Right ventricle myocardium superior (tissue), 1 donor: ENCODE measurements at places on chromosomes 2 and 18.
A peak's percentile ranks its signal among the peaks of the same experiment; 100 is the strongest.

DNA sequence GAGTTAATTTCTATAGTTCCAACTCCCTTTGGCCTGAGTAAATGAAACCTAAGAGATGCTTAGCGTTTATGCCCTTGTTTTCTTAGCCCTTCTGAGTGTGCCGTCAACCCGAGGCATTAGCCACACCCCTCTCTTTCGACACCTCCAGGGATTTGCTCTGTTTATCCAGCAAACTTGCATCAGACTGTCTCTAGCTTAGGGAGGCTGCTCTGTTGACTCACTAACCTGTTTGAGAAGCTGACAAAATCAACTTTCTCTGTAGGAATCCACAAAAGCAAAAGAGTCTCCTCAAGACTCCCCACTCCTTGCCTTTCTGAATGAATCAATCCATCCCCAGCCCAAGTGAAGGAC, 317.6 kb downstream of the TNS1 start:
- DNase-seq, result peak; percentile 55

DNA sequence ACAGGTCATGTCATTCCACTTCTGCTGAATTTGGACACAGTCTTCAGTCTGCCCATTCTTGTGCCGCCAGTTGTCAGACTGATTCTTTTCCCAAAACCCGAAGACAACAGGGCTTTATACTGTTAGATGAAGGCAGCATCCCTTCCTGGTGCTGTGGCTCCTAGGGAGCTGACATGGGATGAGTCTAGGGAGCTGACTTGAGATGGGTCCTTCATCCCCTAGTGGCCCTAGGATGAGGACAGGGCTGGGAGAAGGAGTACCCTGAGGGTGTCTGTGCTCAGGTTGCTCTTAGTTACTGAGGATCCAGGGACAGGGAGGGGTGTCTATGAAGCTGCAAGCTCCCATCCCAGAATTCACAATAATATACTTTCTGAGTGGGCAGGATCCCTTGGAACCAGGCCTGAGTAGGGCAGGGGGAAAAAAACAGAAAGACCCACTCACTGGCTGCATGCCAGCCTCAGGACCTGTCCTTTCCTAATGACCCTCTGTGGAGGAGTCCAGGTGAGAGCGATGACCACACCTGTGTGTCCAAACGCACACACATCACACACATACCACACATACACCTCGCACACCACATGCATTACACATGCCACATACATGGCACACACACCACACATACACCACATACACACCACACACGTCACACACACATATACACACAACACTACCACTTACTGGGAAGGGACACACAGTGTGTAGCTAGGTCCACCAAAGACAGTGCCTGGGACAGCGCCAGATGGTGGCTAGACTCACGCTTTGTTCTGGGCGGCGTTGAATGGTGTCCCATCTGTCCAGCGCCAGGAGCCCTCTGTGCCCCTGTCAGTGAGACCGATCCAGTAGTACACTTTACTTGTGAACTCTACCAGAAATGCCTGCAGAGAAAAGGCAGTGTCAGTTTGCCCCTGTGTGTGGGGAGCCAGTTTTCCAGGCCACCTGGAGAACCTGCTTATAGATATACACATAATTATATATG, 11.1 kb downstream of the CLEC4F start:
- no peak for DNase-seq

GRCh38 chr18:69628774-69629359, 228.2 kb downstream of the DOK6 start:
- no peak for DNase-seq

- DNase-seq, result peak; percentile 76
These were observed 32.2 kb downstream of the KCTD18 start for GRCh38 chr2:200477667-200478131.

DNA sequence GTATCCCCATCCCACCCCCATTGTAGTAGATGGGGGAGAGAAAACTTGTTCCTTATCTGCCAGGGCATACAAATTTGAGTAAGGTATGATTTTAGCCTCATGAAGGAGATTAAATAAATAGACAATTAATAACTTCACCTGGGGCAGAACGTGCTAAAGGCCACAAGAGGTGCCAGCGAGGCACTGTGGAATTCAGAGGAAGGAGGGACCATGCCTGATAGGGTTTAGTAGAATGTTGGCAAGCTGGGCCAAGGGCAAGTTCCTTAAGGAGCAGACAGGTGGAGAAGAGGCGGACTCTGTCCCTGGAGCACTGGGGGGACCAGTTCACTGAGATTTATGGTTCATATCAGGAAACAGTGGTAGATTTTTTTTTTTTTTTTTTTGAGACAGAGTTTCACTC, 22.5 kb downstream of the STAMBP start:
- DNase-seq, result no peak

DNA sequence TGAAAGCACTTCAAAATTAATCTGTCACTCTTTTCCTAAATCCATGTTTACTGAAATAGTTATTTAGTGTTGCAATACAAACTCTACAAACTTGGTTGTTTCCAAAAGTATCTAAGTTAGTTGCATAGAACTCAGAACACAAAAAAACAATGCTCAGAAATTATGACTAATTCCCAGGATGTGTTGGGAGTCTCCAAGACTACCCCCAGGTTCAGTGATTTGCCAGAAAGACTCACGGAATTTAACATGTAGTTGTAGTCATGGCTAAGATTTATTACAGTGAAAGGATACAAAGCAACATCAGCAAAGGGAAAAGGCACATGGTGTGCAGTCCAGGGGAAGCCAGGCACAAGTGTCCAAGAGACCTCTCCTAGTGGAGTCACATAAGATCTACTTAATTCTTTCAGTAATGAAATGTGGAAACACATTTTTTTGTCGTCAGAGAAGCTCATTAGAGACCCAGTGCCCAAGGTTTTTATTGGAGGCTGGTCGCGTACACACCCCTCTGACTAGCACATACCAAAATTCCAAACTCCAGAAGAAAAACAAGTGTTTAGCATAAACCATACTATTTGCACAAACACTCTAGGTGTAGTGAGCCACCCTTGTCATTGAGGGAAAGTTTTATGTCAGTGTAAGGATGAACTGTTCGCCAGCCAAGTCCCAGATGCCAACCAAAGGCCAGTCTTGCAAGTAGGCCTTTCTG, 43.3 kb upstream of the CYP20A1 start:
- no peak for DNase-seq

DNA sequence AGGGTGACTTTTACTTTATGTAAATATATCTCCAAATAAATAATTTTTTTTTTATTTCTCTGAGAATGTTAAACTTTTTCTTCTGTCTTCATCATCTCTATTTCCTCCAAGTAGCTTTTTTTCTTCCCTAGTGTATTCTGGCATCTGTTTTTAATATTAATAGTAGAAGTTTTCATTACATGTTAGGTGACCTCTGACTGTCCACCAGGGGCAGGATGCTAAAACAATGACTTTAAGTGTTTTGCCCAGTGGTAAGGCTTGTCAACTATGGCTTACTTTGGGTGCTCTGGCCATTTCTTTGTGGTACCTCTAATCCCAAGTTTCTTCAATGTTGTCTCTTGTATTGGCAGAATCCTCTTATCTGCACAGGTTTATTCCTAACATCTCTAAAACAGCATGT, 127.1 kb downstream of the SRBD1 start:
- DNase-seq, result no peak

DNA sequence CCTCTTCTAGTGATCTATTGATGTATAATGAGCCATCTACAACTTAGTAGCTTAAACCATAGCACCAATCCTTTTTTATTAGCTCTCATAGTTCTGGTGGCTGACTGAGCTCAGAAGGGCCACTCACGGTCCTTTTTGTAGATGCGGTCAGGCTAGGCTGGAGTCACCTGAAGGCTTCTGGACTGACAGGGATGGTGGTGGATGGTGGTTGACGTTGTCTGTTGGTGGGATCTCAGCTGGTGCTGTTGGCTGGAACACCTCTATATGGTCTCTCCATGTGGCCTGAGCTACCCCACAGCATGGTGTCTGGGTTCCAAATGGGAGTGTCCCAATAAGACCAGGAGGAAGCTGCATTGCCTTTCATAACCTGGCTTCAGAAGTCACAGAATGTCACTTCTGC, 68.0 kb downstream of the BCL2L11 start:
- DNase-seq, result no peak

- no peak for DNase-seq
These were observed 255.4 kb downstream of the ALPK2 start for GRCh38 chr18:58373481-58373880.

GRCh38 chr2:65921116-65921515, 488.7 kb upstream of the SPRED2 start:
- DNase-seq, result no peak

GRCh38 chr18:76573325-76574025, 78.4 kb upstream of the ZNF516 start:
- no peak for DNase-seq

GRCh38 chr18:65659912-65660311, 90.9 kb upstream of the CDH7 start:
- DNase-seq, result no peak

- DNase-seq, result no peak
These were observed 133.4 kb downstream of the KCTD1 start for GRCh38 chr18:26414901-26415440.

DNA sequence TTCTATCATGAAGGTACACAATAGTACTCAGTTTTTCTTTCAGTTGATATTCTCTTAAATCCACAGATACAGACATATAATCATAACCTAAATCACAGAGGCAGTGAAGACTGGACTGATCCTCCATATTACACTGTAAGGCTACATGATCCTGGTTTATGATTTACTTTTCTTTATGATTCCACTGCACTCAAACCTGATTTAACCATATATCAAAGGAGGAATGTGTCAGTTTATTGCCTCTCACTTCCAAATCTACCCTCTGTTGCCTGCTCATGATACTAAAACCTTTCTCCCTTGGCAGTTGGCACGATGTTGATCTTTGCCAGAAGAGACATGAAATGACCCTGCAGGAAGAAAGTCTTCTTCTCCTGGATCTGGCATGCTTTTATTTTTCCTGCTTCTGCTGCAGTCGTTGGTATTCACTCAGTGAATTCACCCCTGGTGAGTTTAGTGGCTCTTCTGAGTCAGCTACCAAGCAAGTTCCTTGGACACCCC, 426.4 kb downstream of the MBD2 start:
- DNase-seq, result no peak

GRCh38 chr2:212903413-212903812, 248.0 kb downstream of the IKZF2 start:
- DNase-seq, result no peak

GRCh38 chr2:128375454-128375853, 56.8 kb upstream of the HS6ST1 start:
- DNase-seq, result no peak

GRCh38 chr2:237557633-237558015, 8.8 kb upstream of the PRLH start:
- DNase-seq, result peak; percentile 27

GRCh38 chr2:12733846-12734245, 17.1 kb downstream of the TRIB2 start:
- peak; percentile 81 for DNase-seq

DNA sequence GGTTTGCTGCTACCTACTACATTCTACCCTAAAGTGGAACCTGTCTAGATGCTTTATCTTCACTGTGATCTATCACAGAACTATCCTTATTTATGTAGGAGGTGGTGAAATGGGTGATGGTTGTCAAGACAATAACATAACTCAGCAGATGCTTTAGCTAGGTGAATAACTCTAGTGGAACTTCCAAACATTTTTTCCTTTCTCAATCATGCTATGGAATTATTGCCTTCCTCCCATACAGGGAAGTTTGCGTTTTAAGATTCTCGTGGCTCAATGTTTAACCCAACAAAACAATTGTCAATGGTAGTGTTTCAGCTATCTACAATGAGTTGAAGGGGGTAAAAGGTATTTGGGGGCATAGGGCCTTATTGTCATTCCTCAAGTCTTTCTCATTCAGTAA, 82.6 kb upstream of the GLI2 start:
- no peak for DNase-seq

DNA sequence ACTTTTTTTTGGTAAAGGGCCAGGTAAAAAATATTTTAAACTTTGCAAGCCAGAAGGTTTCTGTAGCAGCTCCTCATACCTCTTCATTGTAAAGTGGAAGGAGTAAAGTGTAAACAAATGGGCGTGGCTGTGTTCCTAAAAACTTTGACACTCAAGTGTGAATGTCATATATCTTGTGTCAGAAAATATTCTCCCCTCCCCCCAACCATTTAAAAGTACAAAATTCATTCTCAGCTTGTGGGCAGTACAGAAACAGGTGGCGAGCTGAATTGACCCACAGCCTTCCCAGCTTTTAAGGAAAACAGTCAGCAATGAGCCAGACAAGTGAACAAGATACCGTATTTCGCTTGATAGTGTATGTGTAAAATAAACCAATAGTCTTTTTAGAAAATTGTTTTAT, 4.0 kb downstream of the YPEL5 start:
- no peak for DNase-seq

DNA sequence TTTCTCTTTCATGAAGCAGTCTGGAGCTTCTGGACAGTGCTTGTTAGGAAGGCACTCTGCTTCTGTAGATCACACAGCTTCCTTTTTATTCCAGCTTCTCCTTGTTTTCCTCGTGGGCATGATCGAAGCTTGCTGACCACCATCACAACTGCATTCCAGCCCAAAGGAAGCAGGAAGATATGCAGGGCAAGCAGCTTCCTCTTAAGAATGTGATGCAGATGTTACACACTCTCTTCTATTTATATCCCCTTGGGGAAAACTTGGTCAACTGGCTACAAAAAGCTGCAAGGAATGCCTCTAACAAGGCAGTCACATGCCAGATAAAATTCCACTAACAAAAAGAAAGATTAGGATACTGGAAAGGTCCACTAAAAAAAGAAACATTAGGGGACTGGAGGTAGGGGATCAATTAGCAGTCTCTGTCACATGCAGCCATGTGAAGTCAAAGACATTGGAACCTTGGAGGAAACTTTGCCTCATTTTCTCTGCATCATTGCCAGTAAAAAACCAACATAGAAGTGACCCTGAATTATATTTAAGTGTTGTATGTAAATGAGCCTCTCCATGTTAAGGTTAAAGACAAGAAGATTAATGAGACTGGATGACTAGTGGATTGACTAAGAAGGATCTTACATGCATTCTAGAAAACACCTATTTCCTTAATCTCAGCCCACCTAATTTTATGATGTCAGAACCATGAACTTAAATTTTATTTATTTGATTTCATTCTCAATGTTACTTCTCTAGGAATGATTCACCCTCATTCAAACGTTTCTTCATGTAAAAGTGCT, 98.3 kb downstream of the NAB1 start:
- DNase-seq, result no peak

DNA sequence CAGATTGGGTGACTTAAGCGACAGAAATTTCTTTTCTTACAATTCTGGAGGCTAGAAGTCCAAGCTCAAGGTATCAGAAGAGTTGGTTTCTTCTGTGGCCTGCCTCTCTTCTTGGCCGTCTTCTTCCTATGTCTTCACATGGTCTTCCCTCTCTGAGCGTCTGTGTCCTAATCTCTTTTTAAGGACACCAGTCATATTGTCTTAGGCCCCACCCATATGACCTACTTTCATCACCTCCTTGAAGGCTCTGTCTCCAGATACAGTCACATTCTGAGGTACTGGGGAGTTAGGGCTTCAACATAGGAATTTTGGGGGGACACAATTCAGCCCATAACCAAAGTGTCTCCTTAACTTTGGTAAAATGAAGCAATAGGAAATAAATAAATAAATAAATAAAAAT, 110.9 kb upstream of the EPC2 start:
- no peak for DNase-seq

DNA sequence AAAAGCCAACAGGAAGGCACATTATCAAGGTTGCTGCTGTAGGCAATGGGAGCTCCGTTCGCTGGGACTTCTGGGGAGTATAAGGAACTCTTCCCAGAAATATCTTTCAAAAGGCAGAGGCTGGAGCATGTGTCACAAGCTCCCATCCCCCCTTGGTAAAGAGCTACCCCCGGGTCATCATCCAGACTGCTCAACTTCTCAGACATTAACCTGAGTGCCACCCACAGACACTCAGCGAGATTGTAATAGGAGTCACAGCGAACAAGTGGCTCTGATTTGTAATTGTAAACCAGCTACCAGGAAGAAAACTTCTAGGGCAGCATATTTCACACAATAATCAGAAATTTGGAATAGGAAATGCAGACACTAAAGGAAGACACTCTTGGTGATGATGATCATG, 290.2 kb upstream of the PARD3B start:
- no peak for DNase-seq
